ENCODE measurements at places on chromosomes 11 and 22.

GRCh38 chr11:69339041-69339733 is 45.2 kb downstream of the MYEOV start:
- DNase-seq: no peak

DNA sequence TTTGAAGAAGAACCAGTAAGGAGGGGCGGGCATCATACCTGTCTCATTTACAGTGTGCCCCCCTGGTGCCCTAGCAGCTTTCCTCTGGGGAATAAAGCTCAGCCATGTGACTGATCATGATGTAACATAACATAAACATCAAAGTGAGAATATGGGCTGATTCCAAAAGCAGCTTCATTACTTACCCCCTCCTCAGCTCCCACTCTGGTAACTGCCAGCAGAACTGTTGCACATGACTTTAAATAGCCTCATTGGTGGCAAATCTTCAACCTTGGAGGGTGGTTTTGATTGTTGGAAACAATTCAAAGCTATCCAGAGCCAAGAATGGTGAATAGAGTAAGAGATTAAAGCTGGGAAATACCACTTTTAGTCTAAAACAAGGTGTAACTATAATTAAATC is 384.6 kb downstream of the BUD13 start:
- DNase-seq: no peak

DNA sequence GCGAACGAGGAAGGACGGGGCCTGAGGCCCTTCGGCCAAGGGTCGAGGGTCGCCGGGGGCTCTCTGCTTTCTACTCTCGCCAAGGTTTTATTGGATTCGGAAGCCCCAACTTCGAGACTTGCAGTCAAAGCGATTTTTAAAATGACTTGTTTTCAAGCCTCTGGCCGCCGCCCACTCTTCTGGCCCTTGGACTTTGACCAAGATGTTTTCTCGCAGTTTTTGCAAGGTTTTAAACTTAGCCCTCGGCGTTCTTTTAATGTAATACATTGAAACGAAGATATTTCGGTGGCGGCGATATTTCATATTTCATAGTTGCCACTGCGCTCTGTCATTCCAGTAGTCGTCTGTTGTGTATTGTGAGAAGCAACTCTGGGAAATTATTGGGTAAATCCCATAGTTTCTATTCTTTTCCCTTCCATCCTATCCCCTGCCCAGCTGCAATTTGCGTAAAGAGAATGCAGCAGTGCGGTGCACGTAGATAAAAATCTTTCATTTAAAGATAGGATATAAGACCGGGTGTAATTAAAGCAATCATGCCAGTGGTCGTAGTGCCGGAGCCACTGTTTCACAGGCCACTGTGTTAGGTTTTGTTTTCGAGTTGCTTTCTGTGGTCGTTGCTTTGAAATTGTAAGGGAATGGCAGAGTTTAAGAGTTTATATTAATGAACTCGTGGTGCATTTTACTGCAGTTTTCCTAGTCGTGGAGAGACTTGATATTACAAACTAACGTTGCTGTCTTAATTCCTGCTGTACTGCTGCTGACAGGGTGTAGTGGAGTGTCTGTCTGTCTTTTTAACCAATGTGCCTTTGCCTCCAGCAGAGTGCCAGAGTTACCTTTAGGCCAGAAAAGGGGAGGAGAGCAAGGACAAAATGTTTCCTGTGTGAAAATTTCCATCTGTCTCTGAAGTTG is 702 bp downstream of the BIRC2 start:
- peak; percentile 75 for DNase-seq

- no peak for DNase-seq
These were observed 77.6 kb downstream of the MPPED2 start for GRCh38 chr11:30508594-30508993.

- peak; percentile 43 for DNase-seq
These were observed at the start of gene PTPRJ for GRCh38 chr11:47980088-47980906. Gene PTPRJ, plus strand, starts transcription at chr11:47980559. Its CDS starts 354 bp downstream, at chr11:47980913.

GRCh38 chr11:122516686-122517085 is 138.8 kb upstream of the UBASH3B start:
- DNase-seq: no peak

DNA sequence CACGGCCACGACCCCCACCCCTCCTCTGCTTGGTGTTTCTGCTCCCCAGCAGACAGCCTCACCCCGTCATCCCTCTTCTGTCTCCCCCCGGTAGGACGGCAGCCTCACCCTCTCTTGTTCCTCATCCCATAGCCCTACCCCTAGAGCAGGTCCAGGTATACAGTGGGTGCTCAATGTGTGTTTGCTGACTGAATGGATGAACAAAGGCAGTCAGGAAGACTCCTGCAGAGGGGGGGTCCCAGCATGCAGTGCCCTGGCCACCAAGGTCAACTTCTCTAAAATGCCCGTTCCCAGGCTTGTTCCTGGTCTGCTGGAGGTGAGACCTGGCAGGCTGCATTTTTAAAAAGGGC is 34.7 kb upstream of the FADD start:
- no peak for DNase-seq

GRCh38 chr11:63563201-63564055 is at the start of gene PLAAT2:
Gene PLAAT2, minus strand, starts transcription at chr11:63563379. Its CDS starts 55 bp downstream, at chr11:63563324.
- no peak for DNase-seq

- no peak for DNase-seq
These were observed 4.1 kb downstream of the ST3GAL4 start for GRCh38 chr11:126359431-126360048.
